Cardiac muscle cell (in vitro differentiated cells and primary cell): ENCODE measurements at places on chromosomes 7 and 10.

- peak; percentile 64 for DNase-seq
- peaks cover 37% of the 10 kb centered on the region for H3K4me1 ChIP-seq
- no peaks in the 10 kb centered on the region for H3K27me3 ChIP-seq
- H3K36me3 ChIP-seq, result no peaks in the 10 kb centered on the region
- H3K4me3 ChIP-seq, result no peak overlapping the region
- peak overlapping the region; percentile 83 for H3K27ac ChIP-seq
Measured at GRCh38 chr7:77426521-77427051, 10.4 kb upstream of the GSAP start.

DNA sequence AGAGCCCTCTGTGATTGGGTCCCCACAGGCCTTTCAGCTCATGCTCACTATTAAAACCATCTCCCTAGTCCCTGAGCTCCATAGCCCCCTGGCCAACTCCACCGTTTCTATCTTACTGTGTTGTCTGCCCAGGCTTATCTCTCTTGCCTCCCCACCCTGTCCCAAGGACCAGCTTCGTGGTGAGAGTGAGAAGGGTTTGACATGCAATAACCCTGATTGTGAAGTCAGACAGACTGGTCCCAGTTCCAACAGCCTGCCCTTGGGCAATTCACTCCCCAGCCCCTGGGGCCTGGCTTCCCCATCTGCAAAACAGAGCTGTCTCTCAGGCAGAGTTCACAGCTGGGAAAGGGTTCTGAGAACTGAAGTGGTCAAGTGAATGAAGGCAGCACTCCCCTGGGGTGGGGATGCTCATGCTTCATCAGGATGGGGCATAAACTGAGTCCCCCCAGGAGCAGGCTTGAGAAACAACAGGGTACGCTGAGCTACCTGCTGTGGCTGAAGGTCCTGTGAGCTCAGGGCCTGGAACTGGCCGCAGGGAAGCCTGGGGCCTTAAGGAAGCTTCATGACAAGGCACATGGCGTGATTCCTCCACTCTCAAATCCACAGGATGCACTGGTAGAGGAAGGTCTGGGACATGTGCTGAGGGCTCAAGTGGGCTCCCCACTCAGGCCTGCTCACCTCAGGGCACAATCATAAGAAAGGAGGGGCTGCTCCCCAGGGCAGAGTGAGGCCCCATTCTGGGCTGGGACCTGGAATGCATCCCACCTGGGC lies 1.8 kb upstream of the PPIF start:
- no peak overlapping the region for H3K4me3 ChIP-seq
- no peaks in the 10 kb centered on the region for H3K27me3 ChIP-seq
- peak; percentile 18 for DNase-seq

DNA sequence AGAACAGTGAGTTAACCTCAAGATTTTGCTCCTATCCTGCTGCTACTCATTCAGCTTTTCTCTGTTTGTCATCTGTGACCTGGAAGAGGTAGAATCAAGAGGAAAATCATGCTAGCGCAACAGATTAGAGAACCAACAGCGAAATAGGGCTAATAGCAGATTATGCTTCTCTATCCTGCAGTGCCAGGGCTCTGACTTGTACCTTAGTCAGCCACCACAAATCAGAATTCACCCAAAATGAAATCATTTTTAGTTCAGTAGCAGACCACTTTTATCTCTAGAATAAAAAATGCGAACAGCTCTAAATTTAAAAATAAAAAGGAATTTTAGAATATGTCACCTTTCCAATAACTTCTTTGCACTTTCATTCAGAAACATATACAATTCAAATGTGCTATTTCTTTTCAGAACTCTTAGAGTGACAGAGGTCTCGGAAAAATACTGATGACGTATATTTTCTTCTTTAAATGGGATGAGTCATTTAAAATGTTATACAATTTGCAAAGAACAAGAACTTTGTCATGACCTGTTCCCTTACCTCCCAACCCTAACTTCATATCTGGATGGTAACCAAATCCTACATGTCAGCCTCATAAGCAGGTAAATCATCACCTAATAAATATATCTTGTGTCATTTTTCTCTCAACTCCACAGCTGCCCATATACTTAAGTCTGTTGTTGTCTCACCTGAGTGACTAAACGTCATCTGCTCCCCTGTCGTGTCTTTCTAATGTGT lies 896.4 kb downstream of the PCDH15 start:
- H3K36me3 ChIP-seq, result no peaks in the 10 kb centered on the region
- no peaks in the 10 kb centered on the region for H3K4me1 ChIP-seq
- no peak overlapping the region for H3K4me3 ChIP-seq
- DNase-seq, result no peak

DNA sequence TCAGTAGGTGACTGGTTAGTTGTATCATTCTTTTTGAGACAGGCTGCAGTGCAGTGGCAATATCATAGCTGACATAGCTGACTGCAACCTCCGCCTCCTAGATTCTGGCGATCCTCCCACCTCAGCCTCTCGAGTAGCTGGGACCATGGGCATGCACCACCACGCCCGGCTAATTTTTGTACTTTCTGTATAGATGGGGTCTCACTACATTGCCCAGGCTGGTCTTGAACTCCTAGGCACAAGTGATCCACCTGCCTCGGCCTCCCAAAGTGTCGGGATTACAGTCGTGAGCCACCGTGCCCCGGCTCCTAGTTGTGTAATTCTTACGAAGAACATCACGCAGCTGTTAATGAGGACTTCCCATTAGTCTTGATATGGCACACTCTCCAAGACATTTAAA lies 123.4 kb upstream of the VKORC1L1 start:
- no peak overlapping the region for H3K4me3 ChIP-seq
- peak overlapping the region; percentile 75 for H3K27ac ChIP-seq
- DNase-seq, result no peak
- peaks cover 2% of the 10 kb centered on the region for H3K36me3 ChIP-seq
- H3K27me3 ChIP-seq, result no peaks in the 10 kb centered on the region
- peaks cover 4% of the 10 kb centered on the region for H3K4me1 ChIP-seq

GRCh38 chr7:118478931-118479330 lies 254.4 kb downstream of the ANKRD7 start:
- no peak overlapping the region for H3K4me3 ChIP-seq
- H3K36me3 ChIP-seq, result no peaks in the 10 kb centered on the region
- H3K27me3 ChIP-seq, result no peaks in the 10 kb centered on the region
- DNase-seq, result no peak
- no peaks in the 10 kb centered on the region for H3K4me1 ChIP-seq
- no peak overlapping the region for H3K27ac ChIP-seq

GRCh38 chr10:22712956-22713852 lies 1.2 kb downstream of the PIP4K2A start:
- peak overlapping the region; percentile 93 for H3K4me3 ChIP-seq
- peaks cover 18% of the 10 kb centered on the region for H3K4me1 ChIP-seq
- H3K36me3 ChIP-seq, result no peaks in the 10 kb centered on the region
- peak; percentile 34 for DNase-seq
- H3K27ac ChIP-seq, result no peak overlapping the region

DNA sequence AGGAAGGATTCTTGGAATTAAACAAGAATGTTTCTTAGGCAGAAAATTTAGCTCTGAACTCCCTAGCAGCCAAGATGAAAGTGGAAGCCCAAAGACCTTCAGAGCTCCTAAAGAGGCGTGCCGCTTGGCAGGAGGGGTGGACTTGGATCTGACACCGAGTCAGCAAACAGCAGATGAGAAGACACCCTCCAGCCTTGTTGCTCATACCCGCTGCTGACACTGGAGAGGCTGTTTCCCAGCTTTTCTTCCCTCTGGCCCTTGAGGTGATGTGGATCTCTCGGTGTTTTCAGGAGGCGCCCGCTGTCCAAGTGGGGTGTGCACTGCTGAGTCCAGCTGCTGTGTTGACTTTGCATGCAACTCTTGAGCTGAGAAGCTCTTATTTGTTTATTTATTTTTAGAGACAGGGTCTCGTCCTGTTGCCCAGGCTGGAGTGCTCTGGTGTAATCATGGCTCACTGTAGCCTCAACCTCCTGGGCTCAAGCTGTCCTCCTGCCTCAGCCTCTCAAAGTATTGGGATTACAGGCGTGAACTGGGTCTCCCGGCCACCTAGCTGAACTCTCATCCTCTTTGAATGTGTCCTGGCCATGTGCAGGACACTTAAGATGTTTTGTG lies 21.5 kb downstream of the SLC18A2 start:
- peaks cover 20% of the 10 kb centered on the region for H3K4me1 ChIP-seq
- DNase-seq, result no peak
- no peaks in the 10 kb centered on the region for H3K27me3 ChIP-seq
- H3K36me3 ChIP-seq, result no peaks in the 10 kb centered on the region
- no peak overlapping the region for H3K27ac ChIP-seq
- no peak overlapping the region for H3K4me3 ChIP-seq

GRCh38 chr7:26332698-26333097 lies 41.0 kb downstream of the SNX10 start:
- no peaks in the 10 kb centered on the region for H3K36me3 ChIP-seq

DNA sequence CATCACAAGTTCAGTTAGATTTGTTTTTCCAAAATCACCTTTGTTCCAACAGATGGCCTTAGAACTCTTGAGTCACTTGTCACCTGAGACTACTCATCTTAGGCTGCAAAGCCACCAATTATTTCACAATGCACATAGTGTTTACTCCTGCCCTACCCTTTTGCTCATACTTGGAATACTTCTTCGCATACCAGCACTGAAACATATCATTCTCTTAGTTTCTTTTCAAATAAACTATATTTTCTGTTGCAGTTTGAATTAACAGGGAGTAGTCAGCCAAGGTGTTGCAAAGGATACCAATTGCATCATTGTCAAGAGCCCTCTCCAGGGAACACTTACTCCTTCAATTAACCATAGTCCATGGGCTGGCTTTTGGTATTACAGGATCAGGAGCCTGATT lies 71.0 kb downstream of the CASD1 start:
- no peaks in the 10 kb centered on the region for H3K27me3 ChIP-seq
- H3K36me3 ChIP-seq, result peaks cover 11% of the 10 kb centered on the region
- H3K27ac ChIP-seq, result no peak overlapping the region
- H3K4me3 ChIP-seq, result no peak overlapping the region
- no peaks in the 10 kb centered on the region for H3K4me1 ChIP-seq

GRCh38 chr7:131251371-131251770 lies 76.3 kb upstream of the MKLN1 start:
- no peak for DNase-seq
- no peak overlapping the region for H3K4me3 ChIP-seq
- H3K4me1 ChIP-seq, result no peaks in the 10 kb centered on the region

DNA sequence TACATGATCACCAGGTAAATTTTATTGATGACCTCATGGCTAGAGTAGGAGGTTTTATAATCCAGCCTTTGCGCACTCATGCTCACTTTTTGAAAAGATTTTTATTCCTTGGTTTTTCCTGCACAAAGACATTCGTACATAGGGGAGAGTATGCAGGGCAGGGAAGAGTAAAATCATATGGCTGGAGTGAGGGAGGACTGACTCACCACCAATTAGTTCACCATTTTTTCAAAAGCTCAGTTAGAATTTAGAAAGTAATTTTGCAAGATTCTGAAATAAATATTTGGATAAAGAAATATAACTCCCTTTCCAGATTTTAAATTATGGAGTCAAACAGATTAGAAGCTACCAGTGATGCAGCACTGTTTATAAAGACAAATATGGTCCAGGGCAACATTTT lies 111.9 kb downstream of the SEMA3D start:
- no peaks in the 10 kb centered on the region for H3K36me3 ChIP-seq
- H3K4me3 ChIP-seq, result no peak overlapping the region
- DNase-seq, result no peak
- no peak overlapping the region for H3K27ac ChIP-seq
- no peaks in the 10 kb centered on the region for H3K27me3 ChIP-seq

GRCh38 chr7:151920488-151920887 lies 35.8 kb upstream of the GALNTL5 start:
- DNase-seq, result no peak
- H3K36me3 ChIP-seq, result no peaks in the 10 kb centered on the region
- no peak overlapping the region for H3K27ac ChIP-seq
- H3K4me3 ChIP-seq, result no peak overlapping the region

GRCh38 chr10:48549236-48549635 lies 55.6 kb downstream of the ARHGAP22 start:
- H3K27ac ChIP-seq, result no peak overlapping the region
- no peaks in the 10 kb centered on the region for H3K27me3 ChIP-seq
- no peak overlapping the region for H3K4me3 ChIP-seq
- DNase-seq, result no peak
- H3K4me1 ChIP-seq, result no peaks in the 10 kb centered on the region

GRCh38 chr10:4663162-4663992 lies 162.6 kb upstream of the AKR1E2 start:
- no peak overlapping the region for H3K4me3 ChIP-seq
- DNase-seq, result peak; percentile 85
- no peaks in the 10 kb centered on the region for H3K36me3 ChIP-seq

DNA sequence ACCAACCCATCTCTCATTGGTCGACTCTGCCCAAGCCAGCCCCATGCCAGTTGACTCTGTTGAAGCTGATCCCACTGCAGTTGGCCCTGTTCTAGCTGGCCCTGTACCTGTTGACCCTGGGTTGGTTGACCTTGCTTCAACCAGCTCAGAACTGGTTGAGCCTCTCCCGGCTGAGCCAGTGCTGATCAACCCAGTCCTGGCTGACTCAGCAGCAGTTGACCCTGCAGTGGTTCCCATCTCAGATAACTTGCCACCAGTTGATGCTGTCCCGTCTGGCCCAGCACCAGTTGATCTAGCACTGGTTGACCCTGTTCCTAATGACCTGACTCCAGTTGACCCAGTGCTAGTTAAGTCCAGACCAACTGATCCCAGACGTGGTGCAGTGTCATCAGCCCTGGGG lies 7.4 kb downstream of the PPRC1 start:
- no peak for DNase-seq
- H3K4me3 ChIP-seq, result no peak overlapping the region
- H3K36me3 ChIP-seq, result peaks cover 54% of the 10 kb centered on the region

DNA sequence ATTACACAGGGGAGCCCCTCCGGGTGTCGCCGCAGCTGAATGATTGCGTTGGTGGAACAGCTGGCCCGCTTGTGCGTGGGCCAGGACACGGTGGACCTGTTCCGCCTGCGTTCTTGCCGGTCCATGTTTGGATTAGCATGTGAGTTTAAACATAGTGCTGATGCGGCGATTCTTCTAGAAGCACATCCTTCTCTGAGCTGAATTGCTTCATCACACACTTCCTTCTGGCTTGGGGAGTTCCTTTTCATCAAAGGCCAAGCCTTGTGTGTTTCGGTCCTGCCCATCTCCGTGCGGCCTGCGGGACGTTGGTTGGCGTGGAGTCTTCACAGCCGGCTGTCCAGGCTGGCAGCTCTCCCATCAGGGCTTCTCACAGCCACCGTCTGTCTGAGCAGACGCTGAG lies 45.5 kb upstream of the SLC29A4 start:
- no peaks in the 10 kb centered on the region for H3K36me3 ChIP-seq
- H3K27me3 ChIP-seq, result no peaks in the 10 kb centered on the region
- no peak overlapping the region for H3K27ac ChIP-seq
- no peaks in the 10 kb centered on the region for H3K4me1 ChIP-seq

- peaks cover 4% of the 10 kb centered on the region for H3K27me3 ChIP-seq
- H3K27ac ChIP-seq, result no peak overlapping the region
- peak; percentile 61 for DNase-seq
- no peak overlapping the region for H3K4me3 ChIP-seq
- no peaks in the 10 kb centered on the region for H3K36me3 ChIP-seq
Measured at GRCh38 chr10:112360308-112361270, 13.3 kb upstream of the ACSL5 start.
